ENCODE measurements at places on chromosomes 12 and 14.

- no peak for DNase-seq
Measured at GRCh38 chr12:95884998-95885397, 26.2 kb downstream of the SNRPF start.

DNA sequence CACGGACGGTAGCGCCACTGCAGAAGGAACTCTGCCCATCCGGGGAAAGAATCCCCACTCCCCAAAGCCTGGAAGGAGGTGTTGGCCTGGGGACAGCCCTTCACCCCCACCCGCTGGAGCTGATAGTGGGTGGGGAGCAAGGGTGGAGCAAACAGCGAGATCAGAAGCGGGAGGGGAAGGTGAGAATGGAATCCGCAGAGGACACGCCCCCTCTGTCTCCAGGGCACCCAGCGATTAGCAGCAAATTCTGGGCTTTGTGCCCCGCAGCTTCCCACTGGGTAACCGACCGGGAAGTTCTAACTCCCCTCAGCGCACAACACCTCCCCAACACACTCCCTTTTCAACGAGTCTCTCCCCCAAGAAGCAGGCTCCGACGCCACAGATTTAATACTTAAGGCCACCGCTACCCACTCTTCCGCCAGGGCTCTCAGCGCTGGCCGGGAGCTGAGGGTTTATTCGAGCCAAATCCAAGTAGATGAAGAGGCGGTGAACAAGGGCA, 1.4 kb downstream of the SLC25A29 start:
- no peak for DNase-seq

GRCh38 chr14:58954901-58955861, 233.3 kb upstream of the DAAM1 start:
- no peak for DNase-seq

GRCh38 chr12:116977465-116978380, 67.0 kb downstream of the FBXW8 start:
- no peak for DNase-seq

DNA sequence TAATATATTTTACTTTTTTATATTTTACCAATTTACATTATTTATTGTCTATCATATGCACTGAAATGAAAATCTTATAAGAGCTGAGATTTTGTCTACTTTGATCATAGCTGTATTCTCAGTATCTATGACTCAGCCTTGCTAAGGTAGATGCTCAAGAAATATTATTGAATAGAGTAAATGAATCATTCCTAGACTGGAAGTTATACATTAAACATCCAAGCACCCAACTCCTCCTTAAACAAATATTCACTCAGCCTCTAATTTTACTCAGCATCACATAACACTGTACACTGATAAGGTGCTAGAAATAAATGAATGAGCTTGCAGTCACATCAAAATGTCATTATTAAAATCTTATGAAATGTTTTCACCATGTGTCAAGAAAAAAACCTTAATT, 1424.9 kb downstream of the LRFN5 start:
- DNase-seq = no peak

- DNase-seq = no peak
Measured at GRCh38 chr12:124642105-124642504, 74.7 kb upstream of the NCOR2 start.

GRCh38 chr14:38074754-38075153, 132.9 kb upstream of the SSTR1 start:
- no peak for DNase-seq

Measured in activated effector memory CD4-positive, alpha-beta T cell treated with Interleukin-2 at 50 U/mL for 16 hours (primary cell).